Naive thymus-derived CD8-positive, alpha-beta T cell (primary cell): ENCODE measurements at places on chromosomes 4 and X.

DNA sequence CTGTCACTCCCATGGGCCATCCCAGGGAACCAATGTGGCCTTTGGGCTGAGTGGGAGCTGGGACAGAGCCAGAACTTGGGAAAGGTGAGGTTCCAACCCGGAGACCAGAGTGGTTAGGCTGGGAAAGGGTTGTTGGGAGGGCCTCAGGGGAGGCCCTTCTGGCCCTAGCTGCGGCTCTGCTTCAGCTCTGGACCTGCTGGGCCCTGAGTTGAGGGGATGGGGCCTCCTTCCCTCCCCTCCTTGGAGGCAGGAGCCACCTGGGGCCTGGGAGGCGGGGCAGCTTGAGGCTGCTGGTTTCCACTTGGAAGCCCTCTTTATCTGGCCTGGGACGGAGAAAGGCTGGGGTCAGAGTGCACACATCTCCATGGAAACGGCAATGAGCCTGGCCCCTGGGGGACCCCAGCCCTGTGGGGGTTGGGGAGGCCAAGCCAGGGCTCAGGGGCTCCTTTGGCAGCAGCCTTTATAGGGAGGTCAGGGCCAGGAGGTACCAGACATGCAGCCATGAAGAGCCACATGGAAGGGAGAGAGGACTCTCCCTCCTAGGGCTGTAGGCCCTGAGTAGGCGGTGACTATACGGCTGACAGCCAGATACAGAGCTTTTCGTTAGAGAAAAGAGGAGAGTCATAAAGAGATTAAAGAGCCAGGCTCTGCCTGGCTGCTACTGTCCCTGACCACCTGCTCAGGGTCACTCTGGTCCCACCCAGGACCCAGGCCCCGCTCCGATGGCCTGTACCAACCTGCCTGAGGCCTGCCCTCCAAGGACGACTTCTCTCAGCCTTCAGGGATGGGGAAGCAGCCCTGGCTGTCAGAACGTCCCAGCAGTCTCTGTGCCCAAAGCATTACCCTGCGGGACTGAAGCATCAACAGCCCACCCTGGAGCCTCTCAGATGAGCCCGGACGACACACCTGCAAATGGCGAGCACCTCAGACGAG is 6.9 kb upstream of the NSD2 start:
- no peak for DNase-seq

DNA sequence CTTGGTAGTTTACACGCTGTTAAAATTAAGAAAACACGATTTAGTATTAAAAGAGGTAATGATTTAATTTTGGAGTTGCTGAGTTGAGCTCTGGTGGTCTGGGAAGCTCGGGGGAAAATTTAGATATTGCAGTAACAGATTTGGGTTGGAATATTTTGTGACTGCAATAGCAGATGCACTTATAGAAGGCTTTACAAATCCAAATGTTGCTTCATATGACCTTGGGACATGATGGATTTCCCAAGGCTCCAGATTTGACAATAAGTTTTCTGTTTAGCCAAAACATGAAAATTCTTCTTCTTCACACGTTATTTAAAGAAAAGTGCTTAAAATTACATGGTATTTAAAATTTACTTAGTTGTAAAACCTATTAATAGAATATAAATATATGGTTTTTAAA is 302.0 kb downstream of the SPRY1 start:
- DNase-seq: no peak

GRCh38 chr4:48554606-48555005 is 64.6 kb downstream of the ZAR1 start:
- DNase-seq: no peak

- DNase-seq: no peak
Observed at GRCh38 chrX:12325171-12325570, 186.9 kb downstream of the FRMPD4 start.

DNA sequence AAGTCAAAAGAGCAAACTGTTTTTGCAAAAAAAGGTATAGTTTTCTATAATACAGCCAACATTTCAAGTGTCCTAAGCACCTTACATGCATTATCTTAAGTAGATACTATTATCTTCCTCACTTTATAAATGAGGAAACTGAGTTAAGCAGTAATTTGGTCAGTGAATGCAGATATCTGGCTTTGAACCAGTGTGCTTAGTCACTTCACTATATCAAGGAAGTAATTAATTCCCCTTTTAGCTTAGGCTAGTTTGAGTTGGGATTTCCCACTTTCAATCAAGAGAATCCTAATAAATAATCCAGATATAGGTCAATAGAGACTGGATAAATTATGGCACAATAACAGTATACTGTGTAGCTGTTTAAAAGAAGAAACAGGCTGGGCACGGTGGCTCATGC is 14.8 kb downstream of the SPINK2 start:
- DNase-seq: no peak
